ENCODE measurements at places on chromosomes 11 and 22.

- no peak for DNase-seq
Measured at GRCh38 chr22:29184849-29185490, 20.7 kb upstream of the EMID1 start.

DNA sequence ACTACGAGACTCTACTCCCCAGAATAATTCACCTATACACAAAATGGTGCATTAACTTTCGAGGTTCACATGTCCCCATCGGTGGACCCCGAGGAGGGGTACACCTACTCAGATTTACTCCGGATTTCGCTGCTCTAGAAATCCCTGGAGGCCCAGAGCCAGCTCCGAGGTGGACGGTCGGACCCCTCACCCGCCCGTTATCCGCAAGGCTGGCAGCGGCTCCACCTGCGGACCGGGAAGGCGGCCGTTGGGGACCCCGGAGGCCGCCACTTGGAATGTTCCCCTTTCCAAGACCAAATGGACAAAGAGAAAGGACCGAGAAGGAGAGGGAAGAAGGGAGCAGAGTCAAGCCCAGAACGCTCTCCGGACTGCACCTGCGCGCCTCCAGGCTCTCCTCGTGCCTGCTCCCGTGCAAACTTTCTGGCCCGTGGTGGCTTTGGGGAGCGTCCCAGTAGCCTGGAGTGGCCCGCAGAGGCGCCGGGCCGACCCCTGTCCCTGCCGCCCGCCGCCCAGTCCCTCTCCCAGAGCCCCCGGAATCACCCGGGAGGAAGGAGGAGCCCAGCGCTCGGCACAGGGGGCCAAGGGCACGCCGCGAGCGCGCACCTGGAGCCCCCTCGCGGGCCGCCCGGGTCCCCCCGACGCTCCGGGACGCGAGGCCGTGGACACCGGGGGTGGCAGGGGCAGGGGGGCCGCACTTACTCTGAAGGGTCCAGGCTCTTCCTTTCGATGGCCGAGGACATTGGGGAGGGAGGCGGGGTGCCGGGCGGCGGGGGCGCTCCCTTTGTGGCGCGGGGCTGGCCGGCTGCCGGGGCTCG, 23.0 kb downstream of the LMO2 start:
- no peak for DNase-seq

DNA sequence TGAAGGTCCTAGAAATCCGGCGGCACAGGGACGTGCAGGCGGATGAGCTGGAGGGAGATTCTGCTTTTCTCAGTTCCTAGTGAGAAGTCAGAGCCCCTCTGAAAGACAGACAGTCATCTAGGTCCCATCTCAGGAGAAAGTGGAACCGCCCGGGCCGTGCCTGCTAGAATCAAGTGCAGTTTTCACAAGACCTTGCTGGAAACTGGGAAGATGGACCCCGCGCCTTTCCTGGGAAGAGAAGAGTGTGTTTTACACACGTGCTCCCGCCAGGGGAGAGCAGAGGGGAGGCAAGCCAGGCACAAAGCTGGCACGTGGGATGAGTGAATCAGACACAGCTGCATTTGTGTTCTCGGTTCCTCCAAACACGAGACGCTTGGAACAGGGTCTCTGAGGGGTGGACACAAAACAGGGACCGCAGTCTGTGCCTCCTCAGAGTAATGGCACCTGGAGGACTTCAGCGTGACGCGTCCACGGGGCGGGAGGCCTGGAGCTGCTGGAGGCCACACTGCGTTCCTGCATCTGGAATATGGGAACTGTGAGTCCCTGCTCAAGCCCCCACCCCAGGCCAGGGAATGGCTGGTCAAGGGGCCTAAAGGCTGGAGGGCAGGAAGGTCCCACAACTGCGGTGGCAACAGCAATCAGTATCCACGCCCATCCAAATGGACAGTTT, 218.3 kb downstream of the BRD1 start:
- no peak for DNase-seq

DNA sequence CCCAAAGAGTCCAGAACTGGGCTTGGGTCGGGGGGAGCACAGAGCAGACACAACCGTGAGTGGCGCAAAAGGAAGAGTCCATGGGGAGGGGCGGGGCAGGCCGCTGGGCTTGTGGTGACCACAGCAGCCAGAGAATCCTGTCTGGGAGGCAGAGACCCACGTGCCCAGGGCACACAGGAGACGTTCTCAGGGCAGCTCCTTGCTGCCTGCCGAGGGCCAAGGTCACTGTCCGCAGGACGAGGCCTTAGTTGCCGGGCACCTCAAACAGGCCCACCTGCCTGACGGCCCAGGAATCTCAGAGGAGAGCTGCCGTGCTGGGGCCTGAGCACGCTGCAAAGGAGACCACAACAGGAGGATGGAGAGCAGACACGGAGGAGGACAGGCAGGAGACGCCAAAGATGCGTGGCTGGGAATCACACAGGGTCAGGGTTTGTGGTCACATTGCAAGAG, 87.8 kb downstream of the MYEOV start:
- DNase-seq, result no peak
